Esophagus squamous epithelium (tissue), 5 donors: ENCODE measurements at places on chromosomes 4 and X. TPM values are rescaled to one million over a fixed set of nuclear protein-coding genes. Genes with fewer than 3 reads are reported as not detected.

DNA sequence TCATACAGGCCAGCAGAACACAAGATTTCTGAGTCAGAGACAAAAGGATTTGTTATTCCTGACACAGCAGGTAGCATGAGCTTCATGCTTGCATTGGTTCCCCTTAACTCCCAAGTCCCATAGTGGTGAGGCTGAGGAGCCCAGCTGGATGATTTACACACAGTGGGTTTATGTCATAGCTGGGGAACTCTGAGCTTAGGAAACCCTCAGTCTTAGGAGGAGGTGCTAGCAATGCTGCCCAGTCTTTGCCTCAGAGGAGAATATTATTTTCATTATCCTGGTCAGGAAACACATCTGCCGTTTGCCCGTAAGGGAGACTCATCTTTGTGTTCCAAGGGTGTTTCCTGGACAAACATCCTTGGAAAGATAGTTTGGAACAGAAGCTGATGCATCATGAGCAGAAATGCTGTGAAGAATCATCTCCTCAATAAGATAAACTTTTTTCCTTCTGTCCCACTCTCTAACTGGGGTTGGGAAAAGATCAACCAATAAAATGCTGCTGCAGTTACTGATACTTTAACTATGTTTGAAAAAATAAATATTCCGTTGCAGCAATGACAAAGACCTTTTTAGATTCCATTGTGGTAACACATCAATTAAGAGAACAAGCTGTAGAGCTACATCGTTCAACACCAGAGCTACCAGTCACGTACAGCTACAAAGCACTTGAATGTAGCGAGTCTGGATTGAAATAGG lies 146.8 kb downstream of the DCLK2 start:
- no peak for DNase-seq
- no peak overlapping the region for H3K4me3 ChIP-seq
- no peak overlapping the region for H3K27ac ChIP-seq
- H3K27me3 ChIP-seq, result no peaks in the 10 kb centered on the region
- H3K36me3 ChIP-seq, result no peaks in the 10 kb centered on the region

DNA sequence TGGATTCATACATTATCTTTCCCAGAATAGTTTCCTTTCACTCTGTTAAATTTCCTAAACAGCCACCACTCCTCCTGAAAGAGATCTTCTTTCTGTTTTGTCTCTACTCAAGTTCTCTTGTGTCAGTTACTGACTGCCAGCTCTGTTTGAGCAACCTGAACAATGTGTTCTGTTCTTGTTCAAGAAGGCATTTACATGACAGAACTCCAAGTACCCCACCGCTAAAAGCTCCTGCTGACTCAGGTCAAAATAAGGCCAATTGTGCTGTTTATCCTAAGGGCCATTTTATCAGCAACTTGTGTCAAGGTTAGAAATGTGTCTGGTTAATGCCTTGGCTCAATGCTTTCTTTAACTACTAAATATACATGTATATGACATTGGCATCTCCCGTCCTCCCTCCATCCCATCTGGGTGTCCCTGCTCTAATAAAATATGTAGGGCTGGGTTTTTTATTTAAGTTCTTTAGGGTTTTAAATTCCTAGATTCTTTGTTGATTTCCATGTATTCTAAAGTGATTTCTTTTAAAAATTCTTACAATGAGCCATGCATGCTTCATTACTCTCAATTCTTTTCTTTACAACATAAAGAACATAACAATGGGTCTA lies 144.3 kb upstream of the PAQR3 start:
- no peak for DNase-seq
- no peaks in the 10 kb centered on the region for H3K27me3 ChIP-seq
- H3K4me1 ChIP-seq, result no peaks in the 10 kb centered on the region
- H3K36me3 ChIP-seq, result no peaks in the 10 kb centered on the region
- peak overlapping the region; percentile 19 for H3K27ac ChIP-seq

GRCh38 chr4:1488357-1488756 lies 82.1 kb upstream of the NKX1-1 start:
- no peak for DNase-seq
- H3K27ac ChIP-seq, result no peak overlapping the region
- no peaks in the 10 kb centered on the region for H3K36me3 ChIP-seq
- no peak overlapping the region for H3K4me3 ChIP-seq
- H3K27me3 ChIP-seq, result no peaks in the 10 kb centered on the region
- no peaks in the 10 kb centered on the region for H3K4me1 ChIP-seq

GRCh38 chrX:79169484-79169883 lies 25.0 kb downstream of the GPR174 start:
- H3K27me3 ChIP-seq, result no peaks in the 10 kb centered on the region
- H3K27ac ChIP-seq, result no peak overlapping the region

Gene NIPAL1
- total RNA-seq, result 37.5 TPM

Gene JAKMIP1
- 1.0 TPM for total RNA-seq

Gene INPP4B
- 49.7 TPM for total RNA-seq

Gene HSFX2
- total RNA-seq, result not detected

Gene AKAP14
- total RNA-seq, result not detected
